OCI-LY7 (cell line): ENCODE measurements at places on chromosomes 4 and X. TPM values are rescaled to one million over a fixed set of nuclear protein-coding genes. Genes with fewer than 3 reads are reported as not detected.

SLITRK4 gene
- total RNA-seq: not detected in 2 replicates

USP17L19 gene
- total RNA-seq: not detected in 2 replicates

KCTD8 gene
- not detected in 2 replicates for total RNA-seq

DNA sequence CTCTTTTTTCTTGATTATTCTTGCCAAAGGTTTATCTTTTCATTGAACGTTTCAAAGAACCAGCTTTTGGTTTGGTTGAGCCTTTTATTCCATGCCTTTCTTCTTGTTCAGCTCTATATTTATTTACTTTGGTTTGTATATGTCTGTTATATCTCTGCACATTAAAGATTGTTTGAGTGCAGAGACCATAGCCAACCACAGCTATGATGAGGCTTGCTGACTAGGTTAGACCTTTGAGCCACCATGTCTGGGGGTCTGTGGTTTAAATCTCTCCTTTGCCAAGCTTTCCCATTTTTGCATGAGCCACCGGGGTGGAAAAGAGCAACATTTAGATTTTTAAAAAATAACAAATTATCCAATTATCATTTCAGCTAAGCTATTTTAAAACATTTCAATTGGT, 96.1 kb downstream of the NHS start:
- DNase-seq: no peak

DNA sequence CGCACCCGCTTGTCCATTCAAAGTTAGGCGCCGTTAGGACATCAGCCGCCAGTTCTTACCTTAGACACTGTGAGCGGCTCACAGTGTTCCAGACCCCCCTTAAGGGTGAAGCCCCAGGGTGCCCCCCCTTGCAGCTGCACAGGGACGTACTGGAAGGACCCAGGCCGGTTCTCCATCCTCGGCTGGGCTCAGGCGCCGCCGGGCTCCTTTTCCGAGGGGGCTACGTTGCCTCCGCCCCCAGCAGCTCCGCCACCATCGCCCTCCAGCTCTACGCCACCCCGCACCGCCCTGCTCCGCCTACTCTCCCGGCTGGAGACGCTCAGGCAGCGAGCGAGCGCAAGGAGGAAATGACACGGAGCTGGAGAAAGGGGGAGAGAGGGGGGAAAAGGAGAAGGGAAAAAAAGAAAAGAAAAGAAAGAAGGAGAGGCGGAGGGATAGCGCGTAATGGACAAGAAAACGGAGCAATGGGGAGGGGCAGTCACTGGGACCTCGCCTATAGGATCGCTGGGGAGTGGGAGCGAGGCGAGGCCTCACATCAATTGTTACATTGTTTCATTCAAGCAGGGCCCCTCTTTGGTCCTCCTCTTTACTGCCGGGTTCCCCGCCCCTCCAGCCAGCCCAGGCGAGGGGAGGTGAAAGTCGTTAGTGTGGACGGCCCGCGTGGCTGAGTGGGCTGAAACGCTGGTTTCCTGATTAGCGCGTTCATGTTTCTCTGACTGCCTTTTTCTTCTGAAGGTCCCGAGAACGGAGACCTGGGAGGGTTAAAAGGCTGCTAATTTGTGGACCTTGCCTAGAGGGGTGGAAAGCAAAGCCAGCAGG, at the start of gene SHROOM4:
SHROOM4 (minus strand) TSS at position 352 of the 819 bp plus-strand sequence; CDS start at position 176, 176 bp downstream.
- DNase-seq: no peak

DNA sequence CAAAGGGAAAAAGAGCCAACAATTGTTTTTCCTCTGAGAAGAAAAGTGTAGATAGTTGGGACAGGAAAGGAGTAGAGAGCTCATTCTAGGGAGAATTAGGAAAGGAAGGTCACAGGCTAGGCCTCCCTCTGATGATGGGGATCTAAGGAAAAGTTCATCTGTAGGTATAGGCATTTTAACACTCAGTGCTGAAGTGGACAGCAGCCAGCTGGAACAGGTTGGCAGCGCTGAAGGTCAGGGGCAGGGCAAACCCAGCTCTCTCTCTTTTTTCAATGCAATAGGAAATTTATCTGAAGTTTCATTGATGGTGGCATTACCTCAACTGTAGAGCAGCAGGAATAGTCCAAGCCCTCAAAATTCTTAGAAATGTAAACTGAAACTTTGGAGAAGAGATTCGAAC, 98.5 kb upstream of the ETNPPL start:
- no peak for DNase-seq

- no peak for DNase-seq
These were observed 265.3 kb downstream of the ZNF674 start for GRCh38 chrX:46279925-46280313.

GRCh38 chrX:114930227-114930626, 87.2 kb downstream of the IL13RA2 start:
- DNase-seq: no peak

- DNase-seq: peak; percentile 69
These were observed 571 bp downstream of the TLR6 start for GRCh38 chr4:38856046-38856445.
